ENCODE measurements at places on chromosomes 16 and 17.

GRCh38 chr17:602436-602835, 112.2 kb downstream of the VPS53 start:
- DNase-seq, result no peak

GRCh38 chr17:43841282-43841681, 5.7 kb upstream of the CD300LG start:
- no peak for DNase-seq

DNA sequence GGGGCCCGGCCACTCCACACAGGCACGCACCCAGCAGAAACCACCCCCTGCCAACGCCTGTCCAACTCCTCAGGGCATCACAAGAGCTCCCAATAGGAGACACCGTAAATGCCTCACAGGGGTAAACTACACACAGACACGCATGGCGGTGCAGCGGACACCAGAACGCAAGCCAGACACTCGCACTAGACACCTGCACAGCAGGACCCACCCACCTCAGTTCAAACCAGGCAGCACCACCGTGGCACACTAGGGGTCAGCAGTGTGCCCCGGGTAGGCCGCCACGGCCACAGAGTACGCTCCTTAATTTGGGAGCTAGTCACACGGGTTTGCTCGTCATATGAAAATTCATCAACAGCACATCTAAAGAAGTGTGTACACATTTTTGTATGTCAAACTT, 3.4 kb downstream of the SLC38A10 start:
- peak; percentile 79 for DNase-seq

DNA sequence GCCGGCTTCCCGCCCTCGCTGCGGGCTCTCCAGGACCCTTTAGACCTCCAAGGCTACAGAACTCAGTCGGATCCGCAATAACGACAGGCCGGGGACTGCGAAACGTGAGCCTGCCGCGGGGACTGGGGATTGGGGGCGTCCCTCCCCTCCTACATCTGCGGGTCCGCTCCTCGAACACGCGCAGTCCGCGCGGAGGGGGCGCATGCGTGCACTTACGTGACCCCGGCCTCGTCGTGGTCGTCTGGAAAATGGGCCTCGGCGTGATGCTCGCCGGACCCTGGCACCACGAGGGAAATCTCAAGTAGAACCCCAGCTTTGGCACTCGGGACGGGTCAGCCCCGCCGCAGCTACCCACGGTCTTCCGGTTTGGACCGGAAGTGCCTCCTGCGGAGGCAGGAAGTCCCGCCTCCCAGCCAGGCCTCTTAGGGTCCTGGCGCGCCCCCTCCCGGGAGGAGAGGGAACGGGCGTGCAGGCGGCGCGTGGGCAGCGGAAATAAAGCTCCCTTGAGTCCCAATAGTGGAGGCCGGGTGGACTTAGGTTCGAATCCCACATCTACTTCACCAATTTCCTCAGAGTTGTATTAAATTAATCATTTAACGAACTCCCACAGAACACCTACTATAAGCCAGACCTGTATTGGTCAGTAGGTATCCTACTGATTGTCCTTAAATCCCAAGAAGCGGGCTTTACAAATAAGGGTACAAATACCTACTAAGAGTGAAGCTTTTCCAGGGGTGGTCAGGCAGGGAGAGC, at the start of gene TAF1C:
Gene TAF1C (minus strand): TSS at position 373 of the 753 bp plus-strand sequence. CDS start 2,069 bp downstream, outside the sequence.
- DNase-seq, result peak; percentile 95

- DNase-seq, result no peak
Observed at GRCh38 chr16:67760206-67760955, 41.3 kb upstream of the GFOD2 start.

DNA sequence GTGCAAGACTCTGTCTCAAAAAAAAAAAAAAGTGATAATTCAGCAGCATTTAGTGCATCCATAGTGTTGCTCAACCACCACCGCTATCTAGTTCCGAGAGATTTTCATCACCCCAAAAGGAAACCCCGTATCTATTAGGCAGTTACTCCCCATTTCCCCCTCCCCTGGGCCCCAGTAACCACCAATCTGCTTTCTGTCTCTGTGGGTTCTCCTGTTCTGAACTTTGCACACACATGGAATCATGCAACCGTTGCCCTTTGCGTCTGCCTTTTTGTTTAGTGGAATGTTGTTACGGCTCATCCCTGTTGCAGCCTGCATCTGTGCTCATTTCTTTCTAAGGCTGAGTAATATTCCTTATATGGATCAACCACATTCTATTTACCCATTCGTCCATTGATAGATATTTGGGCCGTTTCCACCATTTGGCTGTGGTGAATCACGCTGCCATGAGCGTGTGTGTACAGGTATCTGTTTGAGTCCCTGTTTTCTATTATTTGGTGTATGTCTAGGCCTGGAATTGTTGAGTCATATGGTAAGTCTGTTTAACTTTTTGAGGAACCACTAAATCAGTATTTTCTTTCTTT, 8.7 kb upstream of the SYNGR2 start:
- no peak for DNase-seq

- DNase-seq, result peak; percentile 54
Observed at GRCh38 chr16:1613728-1614455, 1.7 kb downstream of the CRAMP1 start.

GRCh38 chr17:42900460-42901331, at the start of gene G6PC1:
TSS of gene G6PC1 (plus strand) at chr17:42900799. CDS start at chr17:42900877, 78 bp downstream.
- DNase-seq, result no peak

GRCh38 chr16:83363521-83363920, 444.3 kb upstream of the HSBP1 start:
- no peak for DNase-seq

DNA sequence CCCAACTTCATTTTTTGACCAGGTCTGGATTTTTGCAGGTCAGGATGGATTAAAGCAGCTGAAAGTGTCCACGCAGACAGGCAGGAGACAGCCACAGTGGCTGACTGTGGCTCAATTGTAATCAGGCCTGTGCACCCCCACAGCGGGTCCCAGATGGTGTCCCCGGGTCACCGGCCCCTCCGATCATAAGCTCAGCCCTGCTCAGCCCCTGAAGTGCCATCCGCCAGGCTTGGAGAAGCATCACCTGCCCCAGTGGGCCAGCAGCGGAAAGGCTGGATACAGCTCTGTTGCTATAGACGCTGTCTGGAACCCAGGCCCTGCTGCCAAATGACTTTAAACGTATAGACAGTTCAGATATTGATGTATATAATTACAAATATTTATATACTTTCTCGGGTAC, 60.6 kb downstream of the RPH3AL start:
- peak; percentile 18 for DNase-seq

- DNase-seq, result no peak
Observed at GRCh38 chr16:69818891-69819545, 56.9 kb downstream of the WWP2 start.

- no peak for DNase-seq
Observed at GRCh38 chr16:68093816-68094613, 8.8 kb downstream of the NFATC3 start.

GRCh38 chr17:50586421-50587247, 26.1 kb downstream of the CACNA1G start:
- DNase-seq, result no peak

DNA sequence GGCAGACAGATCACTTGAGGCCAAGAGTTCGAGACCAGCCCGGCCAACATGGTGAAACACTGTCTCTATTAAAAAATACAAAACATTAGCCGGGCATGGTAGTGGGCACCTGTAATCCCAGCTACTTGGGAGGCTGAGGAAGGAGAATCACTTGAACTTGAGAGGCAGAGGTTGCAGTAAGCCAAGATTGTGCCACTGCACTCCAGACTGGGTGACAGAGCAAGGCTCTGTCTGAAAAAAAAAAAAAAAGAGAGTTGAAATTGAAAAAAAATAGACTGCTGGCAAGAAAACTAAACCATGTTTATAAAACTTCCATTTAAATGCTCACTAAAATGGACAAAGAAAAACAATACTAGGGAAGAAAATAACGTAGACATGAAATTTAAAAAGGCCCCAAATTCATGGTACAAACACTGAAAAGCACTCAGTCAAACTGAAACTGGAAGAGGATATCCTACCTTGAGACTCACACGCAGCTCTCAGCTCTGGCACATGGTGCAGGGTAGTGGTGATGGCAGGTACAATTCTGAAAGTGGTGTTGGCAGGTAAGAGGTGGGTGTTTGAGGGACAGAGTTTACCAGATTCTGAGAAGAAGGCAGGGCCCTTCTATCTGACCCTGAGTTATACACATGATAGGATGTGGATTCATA, 19.3 kb downstream of the CNTROB start:
- no peak for DNase-seq

DNA sequence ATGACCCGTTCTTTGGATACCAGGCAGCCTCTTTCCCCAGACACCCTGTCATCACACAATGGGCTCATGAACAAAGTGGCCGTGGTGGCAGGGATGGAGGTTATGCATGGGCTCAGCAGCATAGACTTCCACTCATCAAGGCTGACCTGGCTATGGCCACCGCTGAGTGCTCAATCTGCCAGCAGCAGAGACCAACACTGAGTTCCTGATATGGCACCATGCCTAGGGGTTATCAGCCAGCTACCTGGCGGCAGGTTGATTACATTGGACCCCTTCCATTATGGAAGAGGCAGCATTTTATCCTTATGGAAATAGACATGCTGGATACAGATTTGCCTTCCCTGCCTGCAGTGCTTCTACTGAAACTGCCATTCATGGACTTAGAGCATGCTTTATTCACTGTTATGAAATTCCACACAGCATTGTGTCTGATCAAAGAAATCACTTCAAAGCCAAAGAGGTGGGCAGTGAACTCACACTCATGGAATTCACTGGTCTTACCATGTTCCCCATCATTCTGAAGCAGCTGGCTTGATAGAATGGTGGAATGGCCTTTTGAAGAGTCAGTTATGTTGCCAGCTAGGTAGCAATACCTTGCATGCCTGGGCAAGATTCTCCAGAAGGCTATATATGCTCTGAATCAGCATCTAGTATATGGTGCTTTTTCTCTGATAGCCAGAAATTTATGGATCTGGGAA, 160.6 kb downstream of the PRKCB start:
- DNase-seq, result no peak

DNA sequence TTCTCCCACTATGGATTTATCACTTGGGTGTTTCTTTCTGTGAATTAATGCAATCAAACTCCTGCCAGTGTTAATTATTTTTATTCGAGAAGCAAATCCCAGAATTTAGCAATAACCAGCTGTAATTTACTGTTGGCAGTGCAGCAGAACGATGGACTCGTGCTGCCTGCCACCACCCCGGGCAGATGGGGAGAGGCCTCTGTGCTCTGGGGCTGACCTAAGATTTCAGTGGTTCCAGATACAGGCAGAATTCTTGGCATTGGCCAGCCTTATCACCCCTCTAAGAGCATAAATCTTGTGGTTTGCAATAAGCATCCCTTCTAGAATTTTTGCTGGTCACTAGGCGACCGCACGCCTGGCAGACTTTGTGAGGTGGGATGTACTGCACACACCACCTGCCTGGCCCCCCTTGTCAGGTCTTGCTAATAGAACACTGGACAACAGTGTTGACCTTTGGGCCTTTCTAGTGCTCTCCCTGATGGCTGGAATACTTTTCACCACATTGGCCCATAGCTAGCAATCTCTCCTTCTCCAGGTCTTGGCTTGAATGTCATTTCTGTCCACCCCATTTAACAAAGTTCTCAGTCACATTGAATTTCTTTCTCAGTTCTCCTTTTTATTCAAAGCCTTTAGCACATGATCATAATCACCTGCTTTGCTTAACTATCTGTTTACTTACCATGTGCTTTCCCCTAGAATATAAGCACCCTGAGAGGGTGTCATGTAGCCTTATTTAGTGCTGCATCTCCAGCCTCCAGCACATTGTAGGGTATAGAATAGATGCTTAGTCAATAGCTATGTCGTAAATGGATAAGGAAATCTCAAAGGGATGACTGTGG, 122.1 kb upstream of the DYNLRB2 start:
- no peak for DNase-seq

GRCh38 chr16:50505115-50505514, 43.1 kb upstream of the NKD1 start:
- no peak for DNase-seq

Measured in activated naive CD8-positive, alpha-beta T cell treated with anti-CD3 and anti-CD28 coated beads, Interleukin-2, amount 10 ng/mL, durations not matched to agents 7 days and 5 days (primary cell).